ENCODE measurements at places on chromosomes 11 and 22. TPM values are rescaled to one million over a fixed set of nuclear protein-coding genes. Genes with fewer than 3 reads are reported as not detected.

Gene GAL
- 0.20 TPM for total RNA-seq

Gene TCP11L1
- total RNA-seq, result 13.1 TPM

Gene SLN
- total RNA-seq, result not detected

Gene DGCR6
- 0.60 TPM for total RNA-seq

Gene BTBD18
- total RNA-seq, result not detected

Gene CRYAB
- 0.22 TPM for total RNA-seq

Gene DNAJC4
- 11.3 TPM for total RNA-seq

Gene WNT11
- total RNA-seq, result not detected

Gene OR51A4
- total RNA-seq, result not detected

DNA sequence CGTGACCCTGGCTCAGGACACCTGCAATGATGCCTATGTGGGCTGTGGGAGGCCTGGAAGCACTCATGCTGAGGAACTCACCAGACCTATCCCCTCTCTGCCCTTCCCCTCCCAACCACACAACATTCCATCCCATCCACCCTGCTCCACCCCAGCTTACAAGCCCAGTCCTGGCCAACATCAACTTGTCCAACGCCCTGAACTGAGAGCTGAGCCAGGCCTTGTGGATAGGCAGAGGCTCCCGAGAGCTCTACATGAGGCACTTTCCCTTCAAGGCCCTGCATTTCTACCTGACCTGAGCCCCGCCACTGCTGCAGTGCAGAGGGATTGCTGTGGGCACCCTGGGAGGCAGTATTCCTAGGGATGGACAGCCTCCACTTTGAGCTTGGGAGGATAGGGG is 112.4 kb downstream of the PDE2A start:
- DNase-seq, result no peak

- peak; percentile 89 for DNase-seq
Observed at GRCh38 chr11:15967966-15968365, 388.4 kb downstream of the SOX6 start.

GRCh38 chr11:108944471-108945178 is 279.8 kb downstream of the DDX10 start:
- no peak for DNase-seq

DNA sequence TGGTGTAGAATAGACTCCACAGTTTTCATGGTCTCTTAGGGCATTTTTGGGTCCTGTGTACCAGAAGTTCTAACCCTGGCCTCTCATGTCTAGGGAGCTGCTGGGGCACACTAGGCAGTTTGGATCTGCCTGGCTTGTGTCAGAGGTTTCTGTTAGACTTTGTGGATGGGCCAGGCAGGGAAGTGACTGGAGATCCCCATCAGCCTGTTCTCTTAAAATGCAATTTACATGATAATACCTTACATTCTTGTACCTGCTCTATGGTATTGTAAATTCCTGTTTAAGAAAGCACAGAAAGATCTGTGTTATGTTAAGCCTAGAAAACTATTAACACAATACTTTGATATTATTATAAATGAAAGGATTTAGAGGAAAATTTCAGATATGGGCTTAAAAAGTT is 104.0 kb downstream of the ARHGAP42 start:
- DNase-seq, result no peak

GRCh38 chr11:31874631-31875191 is 63.6 kb upstream of the PAX6 start:
- DNase-seq, result no peak

DNA sequence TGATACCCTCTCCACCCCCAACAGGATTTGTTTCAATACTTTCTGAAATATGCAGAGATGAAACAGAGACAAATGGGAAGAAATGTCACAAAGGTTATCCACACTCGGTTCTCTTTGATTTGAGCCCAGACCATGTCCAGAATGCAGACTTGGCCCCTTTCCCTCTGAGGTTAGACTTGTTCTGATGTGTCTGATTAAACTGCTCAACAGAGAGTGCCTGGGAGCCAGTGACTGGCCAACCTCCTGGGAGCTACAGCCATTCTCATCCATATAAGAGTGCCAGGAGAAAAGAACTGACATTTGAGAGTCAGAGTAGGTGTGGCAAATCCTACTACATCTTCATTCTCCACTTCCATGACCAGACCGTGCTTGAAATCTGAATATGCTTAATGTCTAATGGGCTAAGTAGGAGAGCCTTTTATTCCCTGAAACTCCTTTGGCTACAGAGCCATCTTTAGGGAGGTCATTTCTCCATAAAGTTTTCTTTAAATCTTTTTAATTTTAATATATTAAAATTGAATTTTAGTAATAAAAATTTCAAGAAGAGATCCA is 201.4 kb downstream of the BLID start:
- no peak for DNase-seq

DNA sequence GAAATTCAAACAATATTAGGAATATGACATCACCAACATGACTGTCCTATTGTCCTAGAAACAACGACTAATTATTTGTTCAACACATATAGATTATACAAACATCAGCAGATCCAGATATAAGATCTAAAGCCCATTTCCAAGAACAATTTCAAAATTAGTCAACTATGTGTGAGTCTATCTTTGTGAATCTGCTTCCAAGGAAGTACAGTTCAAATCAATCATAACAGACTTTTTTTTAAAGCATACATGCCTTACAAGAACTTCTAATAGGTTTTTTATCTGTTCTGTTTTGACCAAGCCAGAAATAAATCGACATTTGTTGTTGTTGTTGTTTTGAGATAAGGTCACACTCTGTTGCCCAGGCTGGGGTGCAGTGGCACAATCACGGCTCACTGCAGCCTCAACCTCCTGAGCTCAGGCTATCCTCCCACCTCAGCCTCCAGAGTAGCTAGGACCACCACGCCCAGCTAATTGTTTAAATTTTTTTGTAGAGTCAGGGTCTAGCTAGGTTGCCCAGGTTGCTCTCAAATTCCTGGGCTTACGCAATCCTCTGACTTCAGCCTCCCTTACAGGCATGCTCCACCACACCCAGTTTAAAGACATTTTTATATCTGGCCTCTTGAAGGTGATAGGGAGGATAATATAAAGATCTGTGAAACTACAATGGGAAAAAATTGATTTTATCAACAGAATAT is 54.8 kb downstream of the DENND5A start:
- no peak for DNase-seq

- no peak for DNase-seq
Observed at GRCh38 chr11:35326266-35326879, 93.0 kb downstream of the SLC1A2 start.

DNA sequence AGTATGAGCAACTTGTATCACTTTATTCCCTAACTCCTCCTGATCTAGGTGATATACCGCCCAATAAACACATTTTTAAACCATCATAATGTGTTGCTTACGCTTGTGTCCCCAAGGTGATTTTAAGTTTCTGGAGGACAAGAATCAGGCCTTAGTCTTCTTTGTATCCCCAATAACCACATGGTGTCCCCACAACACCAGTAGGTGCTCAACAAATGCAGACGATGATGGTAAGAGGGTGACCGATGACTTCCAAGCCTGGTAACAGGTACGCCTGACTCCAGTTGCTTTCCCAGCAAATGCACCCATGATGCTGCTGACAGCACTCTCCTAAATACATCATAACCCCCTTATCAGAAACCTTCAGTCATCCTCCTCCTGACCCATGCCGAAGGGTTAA is 64.2 kb downstream of the EFCAB6 start:
- no peak for DNase-seq
